Epithelial cell of prostate (primary cell): ENCODE measurements at places on chromosomes 12 and 14.

- DNase-seq: no peak
Measured at GRCh38 chr14:26209699-26210098, 388.1 kb downstream of the NOVA1 start.

GRCh38 chr12:84315926-84316325, 596.7 kb downstream of the SLC6A15 start:
- DNase-seq: no peak

DNA sequence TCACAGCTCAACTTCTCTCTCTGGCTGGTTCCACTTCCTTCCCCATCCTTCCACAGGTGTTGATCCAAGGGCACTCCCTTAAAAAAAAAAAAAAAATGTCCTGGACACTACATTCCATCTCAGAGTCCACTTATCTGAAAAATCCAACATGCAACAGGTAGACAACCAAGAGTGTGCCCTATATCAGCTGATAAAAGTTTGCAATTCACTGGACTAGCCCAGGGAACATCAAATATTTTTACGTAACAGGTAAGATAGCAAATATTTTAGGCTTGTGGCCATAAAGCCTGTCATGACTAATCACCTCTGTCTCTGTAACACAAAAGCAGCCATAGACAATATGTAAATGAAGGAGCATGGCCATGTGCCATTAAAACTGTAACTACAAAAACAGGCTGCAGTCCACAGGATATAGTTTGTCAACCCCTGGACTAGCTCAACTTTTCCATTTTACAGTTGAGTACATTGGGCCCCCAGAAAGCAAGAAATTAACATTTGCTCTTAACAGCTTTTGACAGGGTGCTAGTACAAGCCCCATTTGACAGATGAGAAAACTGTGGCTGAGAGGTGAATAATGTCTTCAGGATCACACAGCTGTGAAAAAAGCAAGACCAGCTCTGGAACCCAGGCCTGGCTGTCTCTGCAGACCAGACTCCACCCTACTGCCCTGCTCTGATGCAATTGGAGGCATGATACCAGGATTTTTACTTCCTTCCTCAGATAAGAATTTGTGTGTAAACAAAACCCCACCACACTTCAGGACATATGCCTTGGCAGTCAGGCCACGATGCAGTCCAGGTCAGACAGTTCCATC, 68.9 kb downstream of the CMKLR1 start:
- DNase-seq: no peak

DNA sequence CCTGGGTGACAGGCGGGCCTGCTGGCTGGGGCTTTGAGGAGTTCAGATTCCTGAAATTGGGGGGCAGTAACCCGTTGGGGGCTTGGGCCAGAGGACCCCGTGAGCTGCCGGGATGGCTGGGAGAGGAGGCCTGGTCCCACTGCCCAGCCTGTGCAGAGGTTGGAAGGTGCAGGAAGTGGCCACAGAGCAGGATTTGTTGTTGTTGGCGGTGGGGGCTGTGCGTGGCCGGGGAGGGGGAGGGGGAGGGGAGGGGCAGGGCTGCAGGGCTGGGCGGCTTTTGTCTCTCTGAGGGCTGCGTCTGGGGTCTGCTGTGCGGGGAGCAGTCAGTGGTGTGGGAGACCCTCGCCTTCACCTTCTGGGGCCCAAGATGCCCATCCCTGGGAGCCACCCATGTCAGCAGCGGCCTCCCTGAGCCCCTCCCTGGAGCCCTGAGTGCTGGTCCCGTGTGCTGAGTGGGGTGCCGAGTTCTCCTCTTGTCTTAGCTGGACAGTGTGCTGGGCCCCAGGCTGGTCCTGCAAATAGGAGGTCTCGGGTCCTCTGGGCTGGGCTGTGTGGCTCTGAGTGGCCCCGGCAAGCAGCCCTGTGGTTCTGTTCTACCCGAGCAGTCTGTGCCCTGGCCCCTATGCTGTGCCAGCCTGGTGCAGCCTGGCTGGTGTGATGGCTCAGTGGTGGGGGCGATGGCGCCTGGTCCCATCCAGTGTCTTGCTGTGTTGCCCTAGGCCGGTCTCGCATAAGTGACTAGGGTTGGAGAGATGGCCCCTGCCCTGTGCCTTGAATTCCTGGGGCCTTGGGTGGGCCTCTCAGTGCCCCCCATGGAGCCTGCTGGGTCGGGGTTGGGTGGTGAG, 10.3 kb downstream of the KIF26A start:
- DNase-seq: no peak

GRCh38 chr12:106433055-106433454, 75.5 kb downstream of the POLR3B start:
- no peak for DNase-seq

DNA sequence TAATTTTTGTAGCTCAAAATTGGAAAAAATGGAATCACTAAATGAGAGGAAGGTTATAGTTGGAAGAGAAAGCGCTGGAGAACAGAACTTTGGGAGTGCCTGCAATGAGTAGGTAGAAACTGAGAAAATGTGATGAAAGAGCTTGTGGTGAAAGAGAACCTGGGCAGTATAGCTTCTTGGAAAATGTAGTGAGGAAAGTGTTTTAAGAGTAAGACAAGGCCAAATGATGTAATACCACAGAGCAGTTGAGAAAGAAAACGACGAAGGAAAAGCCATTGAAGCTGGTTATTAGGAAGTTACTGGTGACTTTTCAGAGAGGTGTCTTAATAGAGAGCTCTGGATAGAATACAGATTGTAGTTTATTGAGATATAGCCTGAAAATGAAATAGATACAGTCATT, 255.3 kb downstream of the AEBP2 start:
- DNase-seq: no peak

DNA sequence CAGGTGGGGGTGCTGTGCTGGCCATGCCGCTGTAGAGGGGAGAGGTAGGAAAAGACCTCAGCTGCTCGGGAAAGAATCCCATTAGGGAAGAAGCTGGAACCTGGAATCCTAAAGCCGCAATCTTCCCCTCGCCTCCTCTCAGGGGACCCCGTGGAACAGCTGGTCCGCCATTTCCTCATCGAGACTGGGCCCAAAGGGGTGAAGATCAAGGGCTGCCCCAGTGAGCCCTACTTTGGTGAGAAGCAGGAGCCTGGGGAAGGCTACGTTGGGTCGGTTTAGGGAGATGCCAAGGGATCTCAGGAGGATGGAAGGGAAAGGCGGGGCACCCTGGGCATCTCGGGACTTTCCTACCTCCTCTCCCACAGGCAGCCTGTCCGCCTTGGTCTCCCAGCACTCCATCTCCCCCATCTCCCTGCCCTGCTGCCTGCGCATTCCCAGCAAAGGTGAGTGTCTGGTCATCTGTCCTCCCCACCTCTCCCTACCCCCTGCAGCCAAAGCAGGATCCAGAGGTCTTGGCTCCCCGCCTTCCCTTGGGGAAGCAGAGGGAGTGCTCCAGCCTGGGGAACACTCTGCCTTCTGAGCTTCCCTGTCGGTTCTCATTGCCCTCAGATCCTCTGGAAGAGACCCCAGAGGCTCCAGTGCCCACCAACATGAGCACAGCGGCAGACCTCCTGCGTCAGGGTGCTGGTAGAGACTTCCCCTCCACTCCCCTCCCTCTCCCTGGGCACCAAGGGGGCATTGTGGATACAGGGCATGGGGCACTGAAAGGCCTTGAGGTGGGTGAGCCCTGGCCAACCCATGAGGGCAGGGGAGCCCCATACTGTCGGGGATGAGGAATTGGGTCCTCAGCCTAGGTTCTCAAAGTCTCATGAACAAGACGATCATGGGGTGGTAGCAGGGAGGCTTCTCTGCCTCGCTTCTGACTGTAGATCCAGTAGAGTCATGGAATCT, 12.4 kb downstream of the TNS2 start:
- DNase-seq: no peak

- DNase-seq: no peak
Measured at GRCh38 chr12:110995016-110995415, 74.6 kb upstream of the MYL2 start.
